ENCODE measurements at places on chromosomes 5 and 9. TPM values are rescaled to one million over a fixed set of nuclear protein-coding genes. Genes with fewer than 3 reads are reported as not detected.

DNA sequence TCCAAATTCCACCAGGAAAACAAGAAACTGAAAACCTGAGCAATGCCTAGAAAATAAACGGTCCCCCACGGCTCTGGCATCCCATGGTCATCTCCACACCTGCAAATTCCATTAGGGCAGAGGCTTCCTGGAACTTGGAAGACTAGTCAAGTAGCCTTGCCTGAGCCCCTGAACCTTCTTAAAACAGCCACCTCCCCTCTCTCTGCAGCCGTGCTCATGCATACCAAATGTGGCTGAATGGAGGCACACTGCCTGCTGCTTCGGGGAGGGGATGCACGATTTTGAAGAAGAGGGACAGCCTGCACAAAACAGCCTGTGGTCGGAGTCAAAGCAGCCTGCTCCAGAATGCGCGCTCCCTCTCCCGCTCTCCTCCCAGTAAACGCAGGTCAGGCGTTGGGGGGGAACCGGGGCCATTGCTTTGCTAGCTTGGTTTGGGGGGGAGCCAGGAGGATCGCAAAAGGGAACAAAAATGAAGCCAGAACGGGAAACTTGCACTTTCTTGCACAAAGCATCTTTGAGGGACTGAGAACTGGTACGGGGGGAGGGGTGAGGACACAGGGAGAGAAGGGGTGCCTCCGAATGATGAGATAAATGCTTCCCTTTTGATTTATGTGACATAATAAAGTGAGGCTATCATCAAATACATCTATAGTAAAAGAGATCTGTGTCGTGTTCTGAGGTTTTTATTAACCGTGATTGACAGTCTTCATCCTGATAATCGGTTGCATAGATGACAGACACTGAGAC is at the start of gene TRPM3:
Gene TRPM3, minus strand, starts transcription at position 347 of the 747 bp plus-strand sequence. Its CDS starts 267 bp downstream, at position 80.
- no peak for DNase-seq

- no peak for DNase-seq
These were observed 23.1 kb downstream of the ADRB2 start for GRCh38 chr5:148849461-148849860.

GRCh38 chr5:68315679-68316271 is 100.2 kb downstream of the PIK3R1 start:
- DNase-seq = no peak

DNA sequence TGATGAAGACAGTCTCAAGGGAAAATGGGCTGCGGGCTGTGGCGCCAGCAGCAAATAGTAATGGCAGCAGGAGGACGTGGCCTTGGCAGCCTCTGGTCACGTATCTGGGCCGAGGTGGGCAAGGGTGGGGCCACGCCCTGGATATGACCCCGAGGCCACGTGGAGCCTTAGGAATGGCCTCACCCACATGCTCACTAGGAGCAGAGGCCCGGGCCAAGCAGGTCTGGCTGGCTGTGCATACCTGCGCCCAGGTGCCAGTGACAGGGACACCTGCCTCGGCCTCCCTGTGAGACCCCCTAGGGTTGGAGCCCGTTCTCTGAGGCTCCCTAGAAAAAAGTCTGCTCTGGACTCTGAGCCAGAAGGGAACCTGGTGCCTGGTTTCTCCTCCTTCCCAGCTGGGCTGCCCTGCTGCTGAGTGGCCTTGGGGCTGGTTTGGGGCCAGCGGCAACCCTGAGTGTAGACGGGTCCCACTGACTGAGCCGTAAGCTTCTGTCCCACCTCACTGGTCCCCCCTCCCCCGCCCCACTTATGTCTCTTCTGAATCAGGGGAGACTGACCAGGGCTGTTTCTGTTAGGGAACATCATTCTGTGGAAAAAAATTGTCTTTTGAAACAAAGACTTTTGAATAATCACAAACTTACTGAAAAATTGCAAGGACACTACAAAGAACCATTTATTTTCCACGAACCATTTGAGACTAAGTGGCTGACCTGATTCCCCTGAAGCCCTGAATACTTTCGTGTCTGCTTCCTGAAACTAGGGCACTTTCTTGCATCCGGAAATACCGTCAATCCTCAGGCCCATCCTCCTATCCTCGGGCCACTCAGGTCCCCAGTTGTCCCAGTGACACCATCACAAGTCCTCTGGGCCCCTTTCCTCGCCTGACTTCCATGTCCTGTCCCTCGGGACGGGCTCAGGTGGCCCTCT is 60.8 kb downstream of the WNK2 start:
- DNase-seq = no peak

- no peak for DNase-seq
These were observed 18.3 kb downstream of the RICTOR start for GRCh38 chr5:39055768-39056398.

GRCh38 chr5:159034083-159034824 is 65.5 kb downstream of the EBF1 start:
- no peak for DNase-seq

Gene MAP1B
- 134 TPM for total RNA-seq

Gene TAF1L
- total RNA-seq = not detected
